ENCODE measurements at places on chromosomes 2 and 18.
A peak's percentile ranks its signal among the peaks of the same experiment; 100 is the strongest.

- no peak for DNase-seq
Observed at GRCh38 chr2:147110317-147110716, 734.5 kb upstream of the ACVR2A start.

GRCh38 chr18:13436576-13436975 lies 218.0 kb downstream of the LDLRAD4 start:
- DNase-seq: peak; percentile 24

DNA sequence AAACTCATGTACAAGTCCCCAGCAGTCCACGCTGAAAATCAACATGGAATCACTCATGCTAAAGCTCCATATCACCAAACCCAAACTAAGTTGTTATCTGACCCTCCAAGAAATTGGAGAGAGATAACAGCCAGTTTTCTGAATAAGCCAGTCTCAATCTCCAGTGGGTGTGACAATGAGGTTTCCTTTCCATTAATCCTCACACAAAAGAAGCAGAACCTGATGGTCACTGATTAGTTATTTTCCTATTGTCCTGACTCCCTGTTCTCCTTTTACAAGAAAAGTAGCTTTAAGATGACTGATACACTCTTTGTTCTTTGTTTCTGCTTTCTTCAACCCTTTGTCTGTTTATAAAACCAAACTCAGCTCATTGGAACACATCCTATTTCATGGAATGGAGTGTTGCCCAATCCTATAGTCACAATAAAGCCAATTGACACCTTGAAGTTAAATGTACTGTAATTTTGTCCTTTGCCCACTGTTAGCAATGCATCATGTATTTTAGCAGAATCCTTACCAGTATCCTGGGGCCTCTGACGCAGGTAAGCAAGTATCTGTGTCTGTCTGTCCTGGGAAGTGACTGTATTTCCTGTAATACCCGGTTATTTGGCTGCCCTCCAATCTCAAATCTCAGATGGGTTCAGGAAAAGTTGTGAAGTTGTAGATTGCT lies 30.6 kb upstream of the SH3RF3 start:
- DNase-seq: no peak

- DNase-seq: no peak
Observed at GRCh38 chr18:57311472-57311871, 40.9 kb upstream of the ST8SIA3 start.

DNA sequence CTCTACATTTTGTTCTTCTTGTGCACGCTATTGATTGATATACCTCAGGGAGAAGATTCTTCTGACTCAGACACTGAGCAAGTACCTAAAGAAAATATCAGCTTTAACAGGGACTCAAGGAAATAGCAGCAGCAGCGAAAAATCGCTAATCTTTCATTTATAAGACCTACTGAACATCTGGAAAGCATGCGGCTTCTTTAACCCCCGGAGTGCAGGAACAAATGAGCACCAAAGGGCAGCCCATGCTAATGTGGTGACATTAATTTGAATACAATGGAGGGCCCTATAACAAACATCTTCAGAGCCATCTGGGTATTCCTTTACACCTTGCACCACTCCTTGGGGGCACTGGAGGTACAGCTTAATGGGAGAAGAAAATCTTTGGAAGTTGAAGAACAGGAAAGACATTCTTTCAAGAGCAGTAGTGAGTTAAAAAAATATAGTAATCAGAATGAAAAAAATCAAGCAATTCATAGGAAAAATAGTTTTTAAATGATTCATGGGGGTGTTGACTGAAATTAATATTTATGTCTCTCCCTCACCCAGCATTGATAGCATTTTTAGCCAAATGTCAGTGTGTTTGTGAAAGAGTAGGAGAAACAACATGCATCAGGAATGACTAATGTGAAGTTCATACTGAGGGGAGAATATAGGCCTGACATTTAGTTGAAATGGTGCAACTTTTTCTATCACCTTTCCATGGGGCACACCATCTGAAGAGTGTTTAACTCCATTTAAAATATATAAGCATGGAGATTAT lies 281.7 kb downstream of the HRH4 start:
- DNase-seq: no peak

DNA sequence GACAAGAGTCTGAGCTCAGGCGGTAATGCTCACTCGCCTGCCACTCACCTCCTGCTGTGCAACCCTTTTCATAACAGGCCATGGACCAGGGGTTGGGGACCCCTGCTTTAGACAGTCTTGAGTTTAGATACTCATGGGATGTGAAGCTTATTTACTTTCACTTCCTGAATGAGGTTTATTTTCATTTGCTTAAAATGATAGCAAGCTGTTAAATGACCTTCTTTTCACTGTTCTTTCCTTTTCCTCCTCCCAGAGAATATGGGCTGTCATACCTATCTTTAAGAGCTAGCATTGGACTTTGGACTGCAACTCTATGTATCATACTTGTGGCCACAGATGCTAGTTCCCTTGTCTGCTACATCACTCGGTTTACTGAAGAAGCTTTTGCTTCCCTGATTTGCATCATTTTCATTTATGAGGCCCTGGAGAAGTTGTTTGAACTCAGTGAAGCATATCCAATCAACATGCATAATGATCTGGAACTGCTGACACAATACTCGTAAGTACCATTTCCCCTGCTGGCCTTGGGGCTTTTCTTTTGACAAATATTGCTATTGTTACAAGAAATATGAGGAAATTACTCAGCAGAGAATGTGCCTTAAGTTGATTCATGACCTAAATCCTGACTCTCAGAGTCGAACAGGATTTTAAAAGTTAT lies 168.5 kb downstream of the DPP4 start:
- peak; percentile 11 for DNase-seq

DNA sequence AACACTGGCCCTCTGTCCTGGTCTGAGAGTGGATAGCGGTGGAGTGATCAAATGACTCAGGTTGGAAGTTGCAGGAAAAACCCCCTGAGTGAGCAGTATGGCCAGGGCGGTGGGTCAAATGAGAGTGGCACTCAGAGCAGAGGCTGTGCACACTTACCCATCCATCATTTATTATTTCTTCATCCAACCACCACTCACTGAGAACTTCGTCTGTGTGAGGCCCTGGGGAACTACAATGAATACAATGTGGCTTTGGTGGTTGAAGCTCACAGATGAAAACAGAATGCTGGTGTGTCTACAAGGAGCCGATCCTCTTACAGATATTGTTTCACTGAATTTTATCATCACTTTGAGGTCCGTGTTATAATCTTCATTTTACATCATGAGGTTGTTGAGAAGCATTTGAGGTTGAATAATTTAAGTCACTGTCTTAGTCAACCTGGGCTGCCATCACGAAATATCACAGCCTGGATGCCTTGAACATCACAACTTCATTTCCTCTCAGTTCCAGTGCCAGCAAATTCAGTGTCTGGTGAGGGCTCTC lies 73.4 kb upstream of the ID2 start:
- DNase-seq: no peak

DNA sequence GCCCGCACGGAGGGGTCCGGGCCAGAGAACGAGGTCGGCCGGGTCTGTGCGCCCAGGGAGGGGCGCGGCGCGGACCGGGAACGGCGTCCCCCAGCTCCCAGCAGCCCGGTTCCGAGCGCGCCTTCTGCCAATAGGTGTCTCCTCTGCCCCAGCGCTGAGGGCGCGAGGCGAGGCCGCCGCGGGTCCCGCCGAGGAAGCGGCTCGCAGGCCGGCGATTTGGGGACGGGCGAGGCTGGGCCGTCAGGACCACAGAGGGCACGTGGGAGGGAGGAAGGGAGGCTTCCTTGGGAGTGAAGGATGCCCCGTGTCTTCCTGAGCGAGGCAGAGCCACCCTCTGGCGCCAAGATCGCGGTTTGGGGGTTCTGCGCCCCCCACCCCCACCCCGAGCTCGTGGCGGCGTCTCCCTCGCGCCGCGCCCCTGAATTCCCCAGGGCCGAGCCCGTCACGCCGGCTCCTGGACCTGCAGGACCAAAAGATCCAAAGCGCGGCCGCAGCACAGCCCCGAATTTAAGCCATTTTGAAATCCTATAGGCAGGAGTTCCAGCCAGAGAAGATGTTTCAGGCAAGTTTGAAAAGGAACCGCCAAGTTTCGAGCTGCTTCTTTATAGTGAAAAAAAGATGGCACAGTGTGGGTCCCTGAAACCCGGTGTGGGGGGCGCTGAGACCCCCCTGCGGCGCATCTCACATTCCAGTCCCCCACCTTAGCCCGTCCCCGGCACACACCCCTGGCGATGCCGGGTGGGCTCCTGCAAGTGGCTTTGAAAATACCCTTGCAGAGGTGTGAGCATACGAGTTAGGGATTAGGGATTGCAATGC lies 909 bp downstream of the NFATC1 start:
- DNase-seq: no peak

Measured in effector memory CD8-positive, alpha-beta T cell (primary cell).